NCI-H2107 (cell line): ENCODE measurements at places on chromosomes 1 and 21.

DNA sequence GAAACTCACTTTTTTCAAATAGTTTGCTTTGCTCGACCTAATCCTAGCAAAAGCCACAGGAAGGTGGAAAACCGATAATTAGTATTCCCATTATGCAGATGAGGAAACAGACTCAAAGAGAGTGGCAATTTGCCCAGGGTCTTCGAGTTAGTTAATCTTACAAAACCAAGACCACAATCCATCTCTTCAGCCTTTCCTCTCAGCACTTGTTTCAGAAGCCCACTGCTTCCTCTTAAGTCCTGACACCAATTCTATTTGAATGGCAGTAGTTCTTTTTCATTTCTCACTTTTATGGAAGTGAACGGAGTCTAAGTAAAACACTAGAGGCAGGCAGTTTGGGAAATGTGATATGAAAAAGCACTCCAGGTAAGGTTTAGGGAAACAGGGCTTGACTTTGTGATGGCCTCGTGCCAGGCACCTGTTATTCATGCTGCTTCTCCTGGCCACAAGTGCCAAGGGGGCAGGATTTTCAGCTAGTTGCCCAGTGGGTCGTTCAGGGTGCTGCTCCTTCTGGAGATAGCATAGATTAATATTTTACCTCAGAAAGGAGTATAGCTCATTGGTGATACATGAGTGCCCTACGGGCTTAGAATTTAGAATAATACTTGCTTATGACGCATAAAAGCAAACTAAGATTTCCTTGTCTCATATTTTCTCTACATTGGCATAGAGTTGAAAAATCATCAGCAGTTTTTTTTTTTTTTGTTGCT is 76.6 kb upstream of the NRIP1 start:
- peak; percentile 3 for DNase-seq

GRCh38 chr1:44628962-44629756 is 45.1 kb downstream of the TMEM53 start:
- DNase-seq: no peak

- DNase-seq: no peak
These were observed 526.9 kb downstream of the NPHP4 start for GRCh38 chr1:5465281-5465711.

DNA sequence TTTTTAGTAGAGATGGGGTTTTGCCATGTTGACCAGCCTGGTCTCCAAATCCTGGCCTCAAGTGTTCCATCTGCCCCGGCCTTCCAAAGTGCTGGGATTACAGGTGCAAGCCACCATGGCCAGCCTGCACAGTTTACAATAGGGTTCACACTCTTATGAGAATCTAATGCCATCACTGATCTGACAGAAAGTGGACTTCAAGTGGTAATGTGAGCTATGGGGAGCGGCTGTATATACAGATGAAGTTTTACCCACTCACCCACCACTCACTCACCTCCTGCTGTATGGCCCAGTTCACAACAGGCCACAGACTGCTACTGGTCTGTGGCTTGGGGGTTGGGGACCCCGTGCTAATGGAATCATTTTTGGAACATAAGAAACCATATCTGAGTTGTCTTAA is 58.4 kb upstream of the RNPC3 start:
- no peak for DNase-seq

DNA sequence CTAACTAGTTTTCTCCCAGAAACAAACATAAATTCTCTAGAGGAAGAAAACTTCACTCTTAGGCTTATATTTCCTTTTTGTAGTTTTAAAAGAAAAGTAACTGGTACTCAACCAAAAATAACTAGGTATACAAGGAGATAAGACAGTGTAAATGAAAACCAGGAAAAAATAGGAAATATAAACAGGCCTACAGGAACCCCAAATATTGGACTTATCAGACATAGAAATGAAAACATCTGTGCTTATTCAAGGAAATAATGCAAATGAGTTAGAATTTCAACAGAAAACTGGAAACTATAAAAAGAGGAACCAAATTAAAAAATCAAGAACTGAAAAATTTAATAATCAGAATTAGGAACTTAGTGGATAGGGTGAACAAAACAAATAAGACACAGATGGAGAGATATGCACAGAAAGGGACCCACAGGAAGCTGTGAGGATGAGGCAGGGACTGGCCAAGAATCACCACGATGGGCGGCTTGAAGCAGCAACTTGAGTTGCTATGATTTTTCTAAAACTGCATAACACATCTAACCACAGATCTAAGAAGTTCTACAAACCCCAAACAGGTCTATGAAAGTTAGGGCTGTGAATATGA is 67.5 kb upstream of the ACTRT2 start:
- DNase-seq: no peak

DNA sequence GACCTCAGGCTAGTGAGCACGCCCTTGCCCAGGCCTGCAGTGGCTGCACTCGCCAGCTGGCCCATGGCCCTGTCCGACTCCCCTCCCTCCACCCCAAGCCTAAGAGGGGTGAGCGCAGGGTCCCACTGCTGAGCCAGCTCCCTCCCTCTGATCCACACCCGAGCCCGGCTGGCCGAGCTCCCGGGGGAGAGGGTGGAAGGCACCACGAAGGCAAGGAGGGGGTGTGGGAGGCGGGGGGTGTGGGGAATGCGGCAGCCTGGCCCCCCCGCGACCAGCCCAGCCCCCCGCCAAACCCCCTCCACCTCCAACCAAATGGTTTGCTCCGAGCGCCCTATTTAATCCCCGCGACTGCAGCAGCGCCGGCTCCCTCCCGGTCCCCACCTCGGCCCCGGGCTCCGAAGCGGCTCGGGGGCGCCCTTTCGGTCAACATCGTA is at the start of gene CADM3:
Gene CADM3 (plus strand): TSS at position 362 of the 434 bp plus-strand sequence. CDS start 151 bp downstream, outside the sequence.
- no peak for DNase-seq

DNA sequence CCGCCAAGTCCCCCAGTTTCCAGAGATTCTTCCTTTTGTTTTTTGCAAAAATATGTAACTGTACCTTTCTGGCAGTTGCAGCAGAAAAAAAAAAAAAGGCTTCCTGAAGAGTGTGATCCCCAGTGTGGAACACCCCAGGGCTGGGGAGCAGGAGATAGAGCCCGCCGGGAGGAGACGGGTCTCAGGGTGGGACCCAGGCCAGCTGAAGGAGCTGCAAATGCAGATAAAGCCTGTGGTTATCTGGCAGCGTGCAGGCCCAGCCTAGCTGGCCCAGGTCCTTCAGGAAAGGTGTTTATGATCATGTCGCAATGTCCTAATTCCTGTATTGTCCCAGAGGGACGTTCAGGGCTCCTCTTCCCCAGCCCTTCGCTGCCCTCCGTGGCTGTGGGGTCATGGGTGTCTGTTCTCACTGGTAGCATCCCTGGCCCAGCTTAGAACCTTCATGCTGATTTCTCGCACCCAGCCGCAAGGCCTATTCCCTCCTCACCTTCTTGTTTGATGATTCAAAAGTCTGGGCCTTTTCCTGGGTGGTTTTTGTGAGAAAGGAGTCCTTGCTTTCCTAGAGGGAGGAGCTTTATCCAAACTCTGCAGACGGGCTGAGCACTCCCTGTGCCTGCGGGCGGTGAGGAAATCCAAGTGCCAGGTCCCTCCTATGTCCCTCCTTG is 26.2 kb downstream of the RNF187 start:
- DNase-seq: no peak

- peak; percentile 43 for DNase-seq
These were observed 28.7 kb downstream of the RSPH1 start for GRCh38 chr21:42467140-42467983.

GRCh38 chr21:35395728-35396127 is 346.6 kb upstream of the RUNX1 start:
- no peak for DNase-seq

GRCh38 chr1:57632401-57632800 is 208.5 kb upstream of the DAB1 start:
- DNase-seq: no peak

DNA sequence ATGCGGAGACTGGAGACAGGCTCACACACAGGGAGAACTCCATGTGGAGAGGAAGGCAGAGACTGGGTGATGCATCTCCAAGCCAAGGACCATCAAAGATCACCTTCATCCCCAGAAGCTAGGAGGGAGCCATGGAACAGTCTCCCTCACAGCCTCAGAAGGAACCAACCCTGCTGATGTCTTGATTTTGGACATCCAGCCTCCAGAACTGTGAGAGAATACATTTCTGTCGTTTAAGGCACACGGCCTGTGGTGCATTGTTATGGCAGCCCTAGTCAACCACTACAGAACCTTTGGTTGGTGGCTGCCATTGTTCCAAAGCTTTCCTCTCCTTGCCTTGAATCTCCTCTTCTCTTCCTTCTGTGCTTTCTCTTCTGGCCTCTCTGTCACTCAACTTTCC is 64.0 kb downstream of the BACH1 start:
- DNase-seq: no peak

- DNase-seq: no peak
These were observed 858.0 kb downstream of the USP25 start for GRCh38 chr21:16587681-16588375.

DNA sequence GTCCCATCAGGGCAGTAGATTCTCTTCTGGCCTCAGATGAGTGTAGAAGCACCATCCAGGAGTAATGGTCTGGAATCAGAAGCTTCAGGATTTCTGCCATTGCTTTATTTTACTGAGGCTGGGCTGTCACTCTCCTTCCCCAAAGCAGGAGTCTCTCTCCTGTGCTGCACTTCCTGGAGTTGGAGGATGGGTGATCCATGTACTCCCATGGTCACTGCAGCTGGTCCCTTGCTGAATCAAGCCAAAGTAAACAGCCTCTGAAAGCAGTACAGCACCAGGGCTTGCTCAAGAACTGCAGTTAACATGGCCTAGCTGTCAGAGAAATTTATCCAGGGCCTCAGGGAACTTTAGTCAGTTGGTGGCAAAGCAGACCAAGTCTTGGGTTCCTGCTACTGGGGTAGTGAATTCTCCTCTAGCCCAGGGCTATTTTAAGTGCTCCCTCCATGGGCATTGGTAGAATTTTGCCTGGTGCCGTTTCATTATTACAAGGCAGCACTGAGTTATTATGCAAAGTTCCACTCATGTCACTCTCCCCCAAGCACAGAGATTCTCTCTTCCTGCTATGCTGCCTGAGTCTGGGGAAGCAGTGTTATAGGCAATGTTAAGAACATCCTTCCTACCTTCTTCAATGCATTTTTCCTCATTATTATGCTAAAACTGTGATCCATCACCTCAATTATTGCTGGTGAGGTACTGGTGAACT is 29.5 kb downstream of the DRAM2 start:
- DNase-seq: no peak

DNA sequence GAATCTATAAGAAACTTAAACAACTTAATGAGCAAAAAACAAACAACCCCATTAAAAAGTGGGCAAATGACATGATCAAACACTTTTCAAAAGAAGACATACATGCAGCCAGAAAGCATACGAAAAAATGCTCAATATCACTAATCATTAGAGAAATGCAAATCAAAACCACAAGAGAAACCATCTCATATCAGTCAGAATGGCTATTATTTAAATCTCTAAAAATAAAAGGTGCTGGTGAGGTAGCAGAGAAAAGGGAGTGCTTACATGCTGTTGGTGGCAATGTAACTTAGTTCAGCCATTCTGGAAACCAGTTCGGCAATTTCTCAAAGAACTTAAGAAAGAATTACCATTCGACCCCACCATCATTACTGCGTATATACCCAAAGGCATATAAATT is 147.7 kb downstream of the FAF1 start:
- DNase-seq: no peak
